ENCODE measurements at places on chromosomes 3 and 15.

GRCh38 chr3:27290760-27291159, 78.4 kb downstream of the NEK10 start:
- no peak for DNase-seq

DNA sequence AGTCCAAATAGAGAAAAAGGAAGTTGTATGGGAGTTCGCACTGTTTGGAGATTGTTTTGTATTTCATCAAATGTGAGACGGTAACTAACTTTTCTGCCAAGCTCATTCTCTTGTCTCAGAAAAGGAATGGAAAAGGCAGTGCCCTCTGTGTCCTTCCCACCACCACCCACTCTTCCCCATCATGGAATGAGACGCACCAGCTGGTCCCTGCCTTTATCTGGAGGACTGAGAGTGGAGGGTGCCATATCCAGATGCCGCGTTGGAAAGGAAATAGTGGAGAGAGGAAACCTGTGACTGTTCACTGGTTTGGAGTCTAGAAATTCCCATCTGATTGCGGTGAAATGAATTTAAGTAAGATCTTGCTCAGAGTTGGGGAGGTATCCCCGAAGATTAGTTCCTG, 3.7 kb upstream of the CCK start:
- no peak for DNase-seq

DNA sequence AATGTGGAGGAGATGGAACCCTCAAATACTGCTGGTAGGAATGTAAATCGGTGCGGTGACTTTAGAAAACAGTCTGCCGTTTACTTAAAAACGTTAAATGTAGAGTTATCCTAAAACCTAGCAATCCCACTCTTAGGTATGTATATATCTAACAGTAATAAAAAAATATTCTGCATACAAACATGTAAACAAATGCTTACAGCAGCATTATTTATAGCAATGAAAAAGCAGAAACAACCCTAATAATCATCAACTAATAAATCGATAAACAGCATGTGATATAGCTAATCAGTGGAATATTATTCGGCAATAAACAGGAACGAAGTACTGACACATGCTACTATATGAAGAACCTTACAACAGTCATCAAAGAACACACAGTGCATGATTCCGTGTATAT, 144.7 kb downstream of the CNTN3 start:
- DNase-seq: no peak

DNA sequence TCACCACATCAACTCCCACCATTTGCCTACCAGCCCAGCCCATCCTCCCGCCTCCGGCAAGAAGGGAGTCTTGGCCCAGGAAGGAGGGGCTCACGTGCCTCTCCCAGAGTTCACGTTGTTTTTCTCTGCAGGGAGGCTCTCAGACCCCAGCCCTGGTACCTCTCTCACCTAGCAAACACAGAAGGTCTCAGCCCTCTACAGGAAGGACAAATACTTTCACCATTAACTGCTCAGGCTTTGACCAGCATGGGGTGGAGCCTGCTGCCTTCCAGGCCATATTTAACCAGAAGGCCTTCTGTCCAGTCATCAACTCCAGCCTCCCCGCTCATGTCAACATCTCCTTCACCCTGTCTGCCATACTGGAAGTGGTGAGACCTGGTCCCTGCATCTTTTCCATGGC, 19.0 kb upstream of the HTR3E start:
- no peak for DNase-seq

- DNase-seq: no peak
Measured at GRCh38 chr15:99554880-99555488, 10.8 kb upstream of the MEF2A start.

GRCh38 chr3:5010140-5010539, 30.9 kb downstream of the BHLHE40 start:
- no peak for DNase-seq

- no peak for DNase-seq
Measured at GRCh38 chr3:50380405-50381085, 21.2 kb upstream of the TMEM115 start.

DNA sequence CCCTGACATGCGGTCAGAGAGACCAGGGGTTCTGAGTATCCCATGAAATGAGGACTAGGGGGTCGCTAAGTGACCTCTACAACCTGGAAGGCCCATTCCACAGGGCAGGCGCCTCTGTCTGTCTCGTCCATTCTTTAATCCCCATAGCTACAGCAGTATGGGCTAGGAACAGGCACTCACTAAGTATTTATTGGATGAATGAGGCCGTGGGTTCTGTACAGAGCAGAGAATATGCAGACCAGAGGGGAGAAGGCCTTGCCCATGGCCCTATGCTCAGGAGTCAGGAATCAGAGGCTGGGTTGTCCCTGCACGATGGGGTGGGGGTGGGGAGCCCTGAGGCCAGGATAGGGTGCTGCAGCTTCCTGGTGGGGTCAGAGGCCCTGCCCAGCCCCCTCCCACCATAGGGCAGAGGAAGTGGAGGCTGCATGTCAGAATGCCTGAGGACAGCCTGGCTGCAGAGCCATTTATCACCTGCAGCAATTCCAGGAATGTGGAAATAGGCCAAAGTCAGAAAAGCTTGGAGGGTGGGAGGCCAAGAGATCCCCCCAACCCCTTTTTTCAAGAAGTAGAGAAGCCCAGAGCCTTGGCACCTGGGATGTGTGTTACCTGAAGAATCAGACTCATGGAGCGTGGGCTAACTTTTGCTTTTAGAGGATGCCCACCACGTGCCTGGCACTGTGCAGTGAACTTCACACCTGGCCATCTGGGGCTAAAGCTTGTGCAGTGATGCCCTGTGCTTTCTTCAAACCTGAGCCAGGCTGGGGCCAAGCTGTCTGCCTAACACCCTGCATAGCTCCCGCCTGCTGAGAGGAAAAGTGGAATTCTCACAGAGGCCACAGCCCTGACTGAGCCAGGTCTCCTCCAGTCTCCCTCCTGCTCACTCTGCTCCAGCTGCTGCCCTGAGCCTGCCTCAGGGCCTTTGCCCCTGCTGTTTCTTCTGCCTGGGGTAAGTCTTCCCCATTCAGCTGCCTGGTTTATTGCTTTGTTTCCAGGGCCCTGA, 109.4 kb downstream of the WNT7A start:
- no peak for DNase-seq
